Stimulated activated CD4-positive, alpha-beta T cell treated with anti-CD3 and anti-CD28 coated beads, Interleukin-12 subunit alpha, Interleukin-12 subunit beta, amount 100 ng/mL, for 24 hours (primary cell): ENCODE measurements at places on chromosomes 3 and 15.

DNA sequence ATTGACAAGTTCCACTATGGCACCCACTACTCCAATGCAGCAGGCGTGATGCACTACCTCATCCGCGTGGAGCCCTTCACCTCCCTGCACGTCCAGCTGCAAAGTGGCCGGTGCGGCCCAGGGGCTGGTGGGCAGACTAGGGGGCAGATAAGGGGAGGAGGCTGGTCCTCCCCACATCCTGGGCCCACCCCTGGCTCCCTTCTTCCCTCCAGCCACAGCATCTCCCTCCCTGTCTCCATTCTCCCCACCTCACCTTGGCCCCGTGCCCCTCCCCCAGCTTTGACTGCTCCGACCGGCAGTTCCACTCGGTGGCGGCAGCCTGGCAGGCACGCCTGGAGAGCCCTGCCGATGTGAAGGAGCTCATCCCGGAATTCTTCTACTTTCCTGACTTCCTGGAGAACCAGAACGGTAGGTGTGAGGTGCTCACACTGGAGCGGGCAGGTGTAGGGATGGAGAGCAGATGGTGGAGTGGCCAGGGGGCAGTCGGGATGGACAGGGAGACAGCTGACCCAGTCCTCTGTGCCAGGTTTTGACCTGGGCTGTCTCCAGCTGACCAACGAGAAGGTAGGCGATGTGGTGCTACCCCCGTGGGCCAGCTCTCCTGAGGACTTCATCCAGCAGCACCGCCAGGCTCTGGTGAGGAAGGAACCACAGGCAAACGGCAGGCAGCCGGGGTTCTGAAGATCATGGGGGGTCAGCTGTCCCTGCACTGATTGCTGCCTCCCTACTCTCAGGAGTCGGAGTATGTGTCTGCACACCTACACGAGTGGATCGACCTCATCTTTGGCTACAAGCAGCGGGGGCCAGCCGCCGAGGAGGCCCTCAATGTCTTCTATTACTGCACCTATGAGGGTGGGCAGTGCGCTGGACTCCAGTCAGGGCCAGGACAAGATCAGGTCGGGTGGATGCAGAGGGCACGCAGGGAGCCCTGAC is 26.0 kb downstream of the NBEAL2 start:
- DNase-seq = no peak

- DNase-seq = no peak
Observed at GRCh38 chr15:58574631-58575030, 142.8 kb downstream of the LIPC start.

DNA sequence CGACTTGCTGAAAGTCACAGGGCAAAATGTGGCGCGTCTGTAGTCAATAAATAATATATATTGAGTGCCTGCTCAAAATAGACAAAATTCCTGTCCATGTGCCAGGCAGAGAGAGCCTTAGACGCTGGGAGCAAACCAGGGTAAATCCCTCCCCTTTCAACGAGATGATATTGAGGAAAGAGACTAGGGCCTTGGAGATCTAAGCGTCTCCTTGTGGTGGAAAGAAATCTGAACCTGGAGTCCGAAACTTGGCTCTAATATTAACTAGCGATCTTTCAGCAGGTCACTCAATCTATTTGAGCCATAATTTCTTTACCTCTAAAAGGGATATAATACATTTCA is 348 bp upstream of the DPP8 start:
- DNase-seq = no peak

- DNase-seq = no peak
Observed at GRCh38 chr3:33578325-33579177, 138.3 kb upstream of the UBP1 start.

- no peak for DNase-seq
Observed at GRCh38 chr3:185781759-185782158, 43.1 kb downstream of the IGF2BP2 start.

- no peak for DNase-seq
Observed at GRCh38 chr15:63192619-63193206, 3.3 kb downstream of the RAB8B start.

DNA sequence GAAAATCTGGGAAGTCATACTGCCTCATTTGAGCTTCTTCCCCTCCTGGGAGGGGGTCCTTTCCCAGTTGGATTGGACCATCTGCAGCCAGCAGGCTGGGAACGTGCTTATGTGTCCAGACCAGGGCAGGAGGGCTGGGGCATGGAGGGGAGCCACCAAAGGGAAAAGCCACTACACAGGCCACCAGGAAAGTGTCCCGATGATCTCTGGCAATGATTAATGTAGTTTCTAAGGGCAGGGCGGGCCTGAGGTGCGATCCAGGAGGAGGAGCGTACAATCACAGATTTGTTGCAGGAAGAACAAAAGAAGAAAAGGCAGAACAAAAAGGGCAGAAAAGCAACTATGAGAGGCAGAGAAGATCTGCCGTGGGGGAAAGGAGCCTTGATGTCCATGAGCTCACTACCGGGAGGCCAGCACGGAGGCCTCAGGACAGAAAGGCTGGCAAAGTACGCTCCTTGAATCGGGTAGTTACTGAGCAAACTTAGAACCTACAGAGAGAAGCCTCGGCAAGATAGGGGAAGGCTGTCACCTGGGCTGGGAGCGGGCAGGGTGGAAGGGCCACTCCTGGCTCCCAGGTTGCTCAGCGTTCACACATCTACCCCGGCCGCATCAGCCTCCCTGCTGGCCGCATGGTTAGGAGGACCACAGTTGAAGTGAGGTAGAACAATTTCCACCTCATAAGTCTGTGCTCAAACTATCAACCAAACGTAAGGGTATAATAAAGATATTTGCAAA is 79.5 kb upstream of the PCSK6 start:
- no peak for DNase-seq

GRCh38 chr15:99681990-99682389 is 51.2 kb downstream of the LYSMD4 start:
- DNase-seq = no peak

DNA sequence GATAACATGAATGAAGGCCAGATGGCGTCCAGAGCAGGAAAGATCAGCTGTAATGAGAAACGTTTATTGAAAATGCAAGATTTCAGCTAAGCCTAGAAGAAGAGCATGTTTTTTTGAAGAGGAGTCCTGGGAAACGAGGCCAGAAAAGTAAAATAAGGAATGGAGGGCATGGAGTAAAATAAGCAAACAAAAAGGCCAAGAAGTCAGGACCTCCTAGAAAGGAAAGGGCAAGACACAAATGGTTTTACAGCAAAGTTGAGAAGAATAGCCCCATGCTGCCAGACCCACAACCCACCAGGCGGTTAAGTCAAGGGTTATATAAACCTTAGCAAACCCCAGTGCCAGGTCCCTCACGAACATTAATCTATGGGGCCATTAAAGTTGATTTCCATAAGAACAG is 30.5 kb downstream of the LRIG1 start:
- DNase-seq = no peak

DNA sequence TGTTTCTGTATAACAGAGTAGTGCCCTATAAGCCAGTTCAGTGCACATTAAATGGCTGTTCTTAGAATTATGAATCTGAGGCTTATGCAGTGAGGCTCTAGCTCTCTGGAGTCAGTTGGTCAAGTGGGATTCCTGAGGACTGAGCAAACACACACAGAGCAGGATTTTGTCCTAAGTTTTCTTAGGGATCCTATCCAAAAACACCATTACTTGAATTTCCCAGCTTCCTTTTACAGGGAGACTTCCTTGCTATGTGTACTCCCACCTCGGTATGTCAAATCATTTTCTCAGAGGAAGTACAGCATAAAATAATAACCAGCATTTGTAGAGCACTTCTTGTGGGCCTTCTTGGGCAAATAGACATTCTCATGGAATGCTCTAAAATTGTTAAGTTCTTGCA is 63.1 kb upstream of the GOLGA6B start:
- no peak for DNase-seq

DNA sequence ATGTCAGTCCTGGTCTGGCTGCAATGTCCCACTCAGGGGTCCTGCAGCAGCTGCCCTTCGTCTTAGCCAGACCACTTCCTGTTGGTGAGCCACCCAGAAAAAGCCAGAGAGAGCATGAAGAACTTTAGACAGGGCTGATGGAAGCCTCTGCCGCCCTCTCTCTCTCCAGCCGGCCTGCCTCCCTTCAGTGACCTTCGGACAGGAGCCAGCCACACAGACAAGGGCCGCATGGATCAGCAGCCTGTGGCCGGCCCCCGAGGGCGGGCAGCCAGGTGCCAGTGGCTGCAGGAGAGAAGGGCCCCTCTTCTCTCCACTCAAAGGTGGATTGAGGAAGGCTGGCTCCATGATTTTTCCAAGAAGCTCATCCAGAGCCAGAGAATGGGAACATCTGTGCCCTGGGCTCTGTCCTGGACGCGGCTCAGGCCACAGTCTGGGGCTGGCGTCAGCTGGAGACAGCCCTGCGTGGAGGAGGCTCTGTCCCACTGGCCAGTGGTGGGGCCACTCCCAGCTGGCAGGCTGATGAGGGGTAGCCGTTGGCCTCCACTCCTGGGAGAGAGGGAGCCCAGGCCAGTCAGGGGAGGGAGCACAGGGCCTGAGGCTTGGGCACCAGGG is 42.9 kb downstream of the ISG20 start:
- DNase-seq = no peak

GRCh38 chr3:94173673-94174434 is 111.0 kb downstream of the NSUN3 start:
- no peak for DNase-seq

- no peak for DNase-seq
Observed at GRCh38 chr3:48286308-48286707, 45.4 kb downstream of the ZNF589 start.

- DNase-seq = no peak
Observed at GRCh38 chr3:46981932-46982471, 2.5 kb downstream of the NBEAL2 start.

- no peak for DNase-seq
Observed at GRCh38 chr15:53462651-53463050, 296.8 kb downstream of the WDR72 start.

DNA sequence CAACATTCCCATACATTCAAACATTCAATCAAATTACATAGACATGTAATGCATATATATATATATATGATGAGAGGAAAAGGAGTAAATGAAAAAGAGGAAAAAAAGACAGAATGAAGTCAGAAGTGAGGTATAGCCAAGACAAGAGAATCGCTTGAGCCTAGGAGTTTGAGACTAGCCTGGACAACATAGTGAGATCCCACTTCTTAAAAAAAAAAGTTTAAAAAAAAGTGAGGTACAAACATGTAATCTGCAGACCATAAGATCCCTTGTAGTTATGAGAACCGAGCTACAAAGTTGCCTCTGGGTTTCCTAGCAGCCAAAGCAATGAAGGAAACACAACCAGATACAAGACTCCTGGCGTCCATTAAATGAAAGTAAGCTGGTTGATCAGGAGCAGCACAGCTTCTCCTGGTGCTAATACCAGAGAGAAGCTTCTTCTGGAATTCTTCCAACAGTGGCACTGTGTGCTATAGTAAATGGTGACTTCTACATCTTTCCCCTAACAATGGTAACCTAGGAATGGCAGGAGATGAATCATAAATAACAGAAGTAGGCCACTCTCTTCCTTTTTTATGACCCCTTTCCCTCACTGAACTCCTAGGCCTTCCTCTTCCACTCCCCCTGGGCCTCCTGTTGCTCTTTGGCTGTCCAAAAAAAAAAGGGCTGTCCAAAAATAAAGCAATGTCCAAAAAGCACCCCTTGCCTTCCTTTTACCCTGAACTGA is 3.5 kb downstream of the KCNMB3 start:
- DNase-seq = no peak

- no peak for DNase-seq
Observed at GRCh38 chr3:66200786-66201185, 20.0 kb upstream of the SLC25A26 start.
